ENCODE measurements at places on chromosomes 7 and 10.

DNA sequence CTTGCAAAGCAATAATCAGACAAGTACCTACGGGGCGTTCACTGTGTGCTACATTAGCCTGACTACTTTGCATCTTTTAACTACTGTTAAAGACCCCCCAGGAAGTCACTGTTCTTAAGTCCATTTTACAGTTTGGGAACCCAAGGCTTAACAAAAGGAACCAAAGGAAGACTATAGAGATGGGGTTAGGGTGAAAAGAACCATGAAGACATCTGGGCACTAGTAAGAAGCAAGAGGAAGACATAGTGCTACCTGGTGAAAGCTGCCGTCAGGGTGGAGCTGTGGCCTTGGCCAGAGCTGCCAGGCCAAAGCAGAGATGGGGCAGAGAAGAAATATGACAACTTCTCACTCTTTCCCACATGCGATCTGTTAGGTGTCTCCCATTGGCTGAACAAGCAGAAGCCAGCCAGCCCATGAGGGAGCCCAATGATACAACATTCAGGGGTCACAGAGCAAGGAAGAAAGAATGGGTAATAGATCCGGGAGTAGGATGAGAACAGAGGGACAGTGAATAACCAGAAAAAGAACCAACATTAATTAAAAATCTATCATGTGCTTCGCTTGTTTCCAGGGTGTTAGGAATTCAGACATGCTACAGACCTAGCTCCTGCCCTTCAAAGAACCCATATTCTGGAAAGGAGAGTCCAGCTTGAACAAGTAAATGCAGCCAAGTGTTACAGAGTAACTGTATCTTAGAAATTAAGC lies 85.4 kb downstream of the ARID5B start:
- no peak for DNase-seq

DNA sequence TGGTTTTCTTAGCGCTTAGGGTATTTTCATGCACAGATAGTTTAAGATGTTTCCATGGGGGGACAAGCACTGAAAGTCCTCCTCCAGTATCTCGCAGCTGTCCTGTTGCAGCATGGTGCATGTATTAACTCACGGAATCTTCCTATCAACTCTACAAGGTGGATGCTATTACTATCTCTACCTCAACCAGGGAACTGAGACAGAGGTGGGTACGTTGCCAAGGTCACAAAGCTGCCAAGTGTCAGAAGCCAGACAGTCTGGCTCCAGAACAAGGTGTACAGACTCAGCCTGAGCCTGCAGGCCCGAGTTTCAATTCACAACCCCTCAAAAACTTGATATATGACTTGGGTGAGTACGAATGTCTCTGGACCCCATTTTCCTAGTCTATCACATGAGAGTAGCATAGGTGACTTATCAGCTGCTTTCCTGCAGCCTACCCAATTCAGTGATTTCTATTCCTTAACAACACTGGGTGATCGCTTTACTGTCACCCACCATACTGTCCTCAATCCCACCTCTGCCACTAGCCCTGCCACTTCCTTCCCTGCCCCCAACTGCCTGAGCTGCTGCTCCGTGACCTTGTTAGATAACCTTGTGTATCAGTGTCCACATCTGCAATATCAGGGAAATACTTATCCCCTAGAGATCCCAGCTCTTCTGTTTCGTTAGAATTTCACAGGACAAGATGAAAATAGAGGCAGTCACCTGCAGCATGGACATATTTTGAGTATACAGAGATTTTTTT lies 92.1 kb downstream of the ABCC2 start:
- no peak for DNase-seq

DNA sequence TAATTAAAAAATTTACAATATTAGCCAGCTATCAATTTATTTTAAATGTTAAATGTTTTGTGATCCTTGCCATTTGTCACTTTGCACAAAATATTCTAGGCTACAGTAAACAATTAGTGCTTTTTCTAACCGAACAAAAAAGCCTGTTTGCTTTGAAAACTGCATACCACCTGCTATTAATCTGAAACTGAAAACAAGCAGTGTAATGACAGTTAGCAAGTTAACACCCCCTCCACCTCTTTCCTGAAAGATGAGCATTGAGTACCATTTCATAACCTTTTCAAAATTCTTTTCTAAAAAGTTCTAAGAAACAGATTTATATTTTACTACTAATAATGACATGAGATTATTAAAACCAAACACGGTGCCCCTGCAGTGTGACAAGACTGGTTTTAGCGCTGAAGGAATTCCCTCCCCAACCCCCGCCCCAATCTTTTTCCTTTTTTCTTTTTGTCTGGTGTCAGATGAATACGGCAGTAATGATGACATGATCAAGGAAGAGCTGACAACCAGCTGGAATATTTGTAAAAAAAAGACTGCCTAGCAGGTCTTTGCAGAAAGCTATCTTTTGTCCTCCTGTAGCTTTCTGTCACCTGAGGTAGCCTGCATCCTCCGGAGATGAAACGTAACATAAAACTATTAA lies 175.6 kb downstream of the CHCHD3 start:
- no peak for DNase-seq

- peak; percentile 39 for DNase-seq
Observed at GRCh38 chr10:121448766-121449421, 149.3 kb downstream of the FGFR2 start.

DNA sequence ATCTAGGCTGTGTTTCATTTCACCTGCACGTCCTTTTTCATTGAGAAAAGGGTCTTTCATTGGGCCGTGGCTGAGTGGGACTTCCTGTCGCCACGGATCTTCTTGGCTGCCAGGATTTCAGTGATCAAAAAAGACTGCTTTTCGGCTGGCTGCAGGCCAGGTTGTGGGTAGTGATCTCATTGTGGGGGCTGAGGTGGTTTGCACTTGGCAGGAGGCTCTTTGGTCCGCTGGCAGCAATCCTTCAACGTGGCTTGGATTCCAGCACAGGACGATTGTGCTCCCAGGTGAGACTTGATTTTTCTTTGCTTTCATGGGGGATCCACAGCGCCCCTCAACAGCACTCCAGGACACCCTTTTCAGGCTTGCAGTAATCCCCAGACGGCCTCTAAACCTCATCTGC lies 29.0 kb upstream of the ZNF273 start:
- DNase-seq = no peak

DNA sequence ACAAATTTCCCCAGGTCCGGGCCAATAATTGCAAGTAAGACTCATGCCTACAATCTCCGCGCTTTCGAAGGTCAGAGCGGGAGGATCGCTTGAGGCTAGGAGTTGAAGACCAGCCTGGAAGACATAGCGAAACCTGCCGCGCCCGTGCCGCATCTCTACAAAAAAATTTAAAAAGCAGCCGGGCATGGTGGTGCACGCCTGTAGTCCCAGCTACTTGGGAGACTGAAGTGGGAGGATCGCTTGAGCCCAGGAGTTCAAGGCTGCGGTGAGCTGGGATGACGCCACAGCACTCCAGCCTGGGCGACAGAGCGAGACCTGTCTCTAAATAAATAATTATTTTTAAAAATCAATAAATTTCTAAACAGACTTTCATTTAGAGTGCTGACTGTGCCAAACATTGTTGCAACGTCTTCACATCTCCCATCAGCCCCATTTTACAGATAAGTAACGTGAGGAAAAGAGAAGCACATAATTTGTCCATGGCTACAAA lies 494 bp upstream of the CFAP43 start:
- DNase-seq = no peak

GRCh38 chr10:75959209-75959608 lies 527.8 kb downstream of the LRMDA start:
- no peak for DNase-seq

- DNase-seq = no peak
Observed at GRCh38 chr7:128302139-128302538, 41.6 kb downstream of the RBM28 start.

GRCh38 chr10:46224414-46224682 lies 62.4 kb upstream of the ANTXRL start:
- DNase-seq = no peak

- DNase-seq = no peak
Observed at GRCh38 chr10:48450741-48451466, 144.4 kb downstream of the MAPK8 start.

DNA sequence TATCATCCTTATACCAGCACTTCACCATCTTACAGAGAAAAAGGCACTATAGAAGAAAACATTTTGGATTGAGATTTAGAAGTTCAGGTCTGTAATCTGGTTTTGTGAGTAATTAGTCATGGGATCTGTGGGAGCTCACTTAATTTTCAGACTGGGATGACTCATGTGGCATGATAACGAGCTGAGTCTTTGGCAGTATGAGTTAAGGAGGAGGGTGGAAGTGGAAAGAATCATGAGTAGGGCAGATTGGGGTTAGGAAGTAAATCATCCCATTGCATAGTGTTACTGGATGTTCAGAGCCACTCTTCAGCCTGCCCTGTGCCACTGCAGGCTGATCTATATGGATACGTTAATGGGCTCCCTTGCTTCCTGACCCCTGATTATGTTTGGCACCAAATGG lies 64.9 kb downstream of the ZNF92 start:
- DNase-seq = no peak

DNA sequence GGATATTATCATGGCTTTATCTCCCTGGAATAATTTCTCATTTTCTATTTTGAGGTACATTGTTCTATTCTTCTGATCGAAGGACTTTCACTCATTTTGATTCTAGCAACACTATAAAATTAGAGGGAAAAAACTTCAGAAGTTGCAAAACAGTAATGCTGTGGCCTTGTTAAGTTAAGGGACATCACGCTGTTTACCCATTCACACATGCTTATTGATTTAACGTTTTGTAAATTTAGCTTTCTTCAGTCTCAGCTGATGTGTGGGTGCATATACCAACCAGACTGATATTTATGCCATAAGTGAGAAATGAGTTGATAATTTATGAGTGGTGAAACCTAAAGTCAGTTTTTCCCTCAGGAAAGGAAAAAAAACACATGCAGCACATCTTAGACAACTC lies 63.5 kb upstream of the RELN start:
- DNase-seq = no peak

- no peak for DNase-seq
Observed at GRCh38 chr10:13310518-13311176, 10.8 kb upstream of the PHYH start.

DNA sequence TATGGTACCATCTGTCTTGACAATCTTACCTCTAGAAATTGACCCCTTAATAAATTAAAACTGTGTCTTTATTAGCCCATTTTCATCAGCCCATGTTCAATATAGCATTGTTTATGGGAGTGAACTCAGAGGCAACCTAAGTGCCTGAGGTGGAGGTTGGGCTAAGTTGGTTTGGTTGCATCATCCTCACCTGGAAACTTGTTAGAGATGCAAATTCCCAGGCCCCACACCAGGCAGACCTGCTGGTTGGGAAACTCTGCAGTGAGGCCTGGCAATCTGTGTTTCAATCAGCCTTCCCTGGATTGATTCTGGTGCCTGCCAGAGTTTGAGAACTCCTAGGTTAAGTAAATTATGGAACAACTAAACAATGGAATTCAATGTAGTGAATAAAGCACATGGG lies 9.4 kb upstream of the FAM170B start:
- DNase-seq = no peak

DNA sequence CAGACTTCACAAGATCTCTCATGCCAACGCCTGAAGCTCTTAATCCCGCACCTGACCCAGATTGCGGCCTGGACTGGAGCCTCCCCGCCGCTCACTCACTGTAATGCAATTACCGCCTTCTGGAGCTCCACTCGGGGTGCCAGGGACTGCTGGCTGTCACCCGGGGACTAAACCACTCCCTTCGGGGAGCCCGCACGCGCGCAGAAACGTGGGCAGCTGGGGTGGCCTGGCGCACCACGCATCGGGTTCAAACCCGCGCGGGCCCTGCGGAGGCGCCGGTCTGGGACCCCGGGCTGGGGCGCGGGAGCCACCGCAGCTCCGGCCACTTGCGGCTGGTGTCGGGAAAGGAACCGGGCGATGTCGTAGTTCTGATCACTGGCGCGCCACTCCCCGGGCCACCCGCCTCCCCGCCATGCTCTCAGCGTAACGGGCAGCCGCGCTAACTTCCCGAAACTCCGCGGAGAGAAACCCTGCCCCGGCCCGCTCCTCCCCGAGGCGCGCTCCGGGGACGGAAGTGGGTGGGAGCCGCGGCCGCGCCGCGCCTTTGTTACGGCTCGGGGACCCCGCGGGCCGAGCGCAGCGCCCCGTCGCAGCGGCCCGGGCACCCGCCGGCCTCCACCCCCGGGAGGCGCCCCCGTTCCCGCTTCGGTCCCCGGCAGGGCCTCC lies 100.3 kb upstream of the SVIL start:
- peak; percentile 61 for DNase-seq

DNA sequence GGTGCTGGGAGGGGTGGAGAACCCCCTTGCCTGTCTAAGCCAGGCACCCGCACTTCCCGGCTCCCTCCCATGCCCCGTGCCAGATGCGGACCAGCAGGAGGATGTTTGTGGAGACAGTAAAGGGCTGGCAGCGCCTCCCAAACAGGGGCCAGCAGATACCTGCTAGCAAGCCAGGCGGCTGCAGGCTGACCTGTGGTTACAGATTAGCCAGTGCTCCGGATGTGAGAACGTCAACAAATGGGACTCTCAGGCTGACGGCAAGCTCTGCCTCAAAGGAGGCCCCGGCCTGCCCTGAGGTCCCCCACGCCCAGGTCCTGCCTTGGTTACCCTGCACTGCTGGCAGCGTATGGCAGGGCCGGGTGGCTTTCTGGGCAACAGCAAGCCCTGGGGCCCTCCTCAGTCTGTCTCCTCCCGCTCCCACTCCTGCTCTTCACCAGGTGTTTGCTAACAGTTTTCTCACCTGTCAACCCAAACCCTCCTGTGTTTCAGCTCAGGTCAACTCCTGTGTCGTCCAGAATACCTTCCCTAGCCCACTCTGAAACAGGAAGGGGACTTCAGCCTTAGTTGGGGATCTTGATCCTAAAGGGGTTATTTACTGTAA lies 85.4 kb downstream of the NEURL1 start:
- DNase-seq = peak; percentile 61

DNA sequence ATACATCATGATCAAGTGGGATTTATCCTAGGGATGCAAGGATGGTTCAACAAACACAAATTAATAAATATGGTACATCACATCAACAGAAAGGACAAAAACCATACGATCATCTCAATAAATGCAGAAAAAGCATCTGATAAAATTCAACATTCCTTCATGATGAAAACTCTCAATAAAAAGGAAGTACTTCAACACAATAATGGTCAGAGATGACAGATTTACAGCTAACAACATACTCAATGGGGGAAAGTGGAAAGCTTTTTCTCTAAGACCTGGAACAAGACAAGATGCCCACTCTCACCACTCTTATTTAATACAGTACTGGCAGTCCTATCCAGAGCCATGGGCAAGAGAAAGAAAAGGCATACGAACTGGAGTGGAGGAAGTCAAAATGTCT lies 39.9 kb upstream of the PRR15 start:
- no peak for DNase-seq
